ENCODE measurements at places on chromosomes 16 and 17.

DNA sequence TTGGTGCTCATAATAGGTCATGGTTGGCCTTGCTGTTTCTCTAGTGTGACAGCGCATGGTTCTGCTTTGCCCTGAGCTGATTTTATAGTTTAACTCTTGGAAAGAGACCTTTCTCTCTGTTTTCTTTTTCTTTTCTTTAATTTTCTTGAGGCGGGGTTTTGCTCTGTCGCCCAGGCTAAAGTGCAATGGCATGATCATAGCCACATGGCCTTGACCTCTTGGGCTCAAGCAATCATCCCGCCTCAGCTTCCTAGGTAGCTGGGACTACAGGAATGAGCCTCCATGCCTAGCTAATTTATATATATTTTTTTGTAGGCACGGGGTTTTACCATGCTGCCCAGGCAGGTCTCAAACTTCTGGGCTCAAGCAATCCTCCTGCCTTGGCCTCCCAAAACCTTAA is 80.4 kb upstream of the DNAJA2 start:
- DNase-seq, result no peak

DNA sequence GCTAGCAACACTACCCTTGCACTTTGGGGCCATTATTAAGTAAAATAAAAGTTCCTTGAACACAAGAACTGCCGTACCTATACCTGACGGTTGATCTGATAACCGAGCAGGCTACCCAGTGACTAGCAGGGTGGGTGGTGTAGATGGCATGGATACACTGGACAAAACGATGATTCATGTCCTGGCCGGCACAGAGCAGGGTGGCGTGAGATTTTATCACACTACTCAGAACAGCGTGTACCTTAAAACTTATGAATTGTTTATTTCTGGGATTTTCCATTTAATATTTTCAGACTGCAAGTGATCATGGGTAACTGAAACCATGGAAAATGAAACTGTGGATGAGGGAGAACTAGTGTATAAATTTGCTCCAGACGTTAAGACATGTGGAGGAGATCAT is 41.0 kb upstream of the MSI2 start:
- DNase-seq, result peak; percentile 30

DNA sequence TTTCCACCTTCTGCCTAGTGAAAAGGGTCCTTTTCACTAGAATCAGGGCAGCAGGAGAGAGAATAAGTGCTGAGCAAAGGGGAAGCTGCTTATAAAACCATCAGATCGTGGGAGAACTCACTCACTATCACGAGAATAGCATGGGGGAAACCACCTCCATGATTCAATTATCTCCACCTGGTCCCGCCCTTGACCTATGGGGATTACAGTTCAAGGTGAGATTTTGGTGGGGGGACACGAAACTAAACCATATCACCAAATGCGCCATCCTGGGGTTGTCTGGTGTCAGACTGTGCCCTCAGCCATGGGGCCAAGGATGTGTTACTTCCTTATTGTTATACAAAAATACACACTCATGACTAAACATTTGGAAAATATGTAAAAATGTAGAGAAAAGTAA is 10.4 kb upstream of the KATNB1 start:
- DNase-seq, result no peak

DNA sequence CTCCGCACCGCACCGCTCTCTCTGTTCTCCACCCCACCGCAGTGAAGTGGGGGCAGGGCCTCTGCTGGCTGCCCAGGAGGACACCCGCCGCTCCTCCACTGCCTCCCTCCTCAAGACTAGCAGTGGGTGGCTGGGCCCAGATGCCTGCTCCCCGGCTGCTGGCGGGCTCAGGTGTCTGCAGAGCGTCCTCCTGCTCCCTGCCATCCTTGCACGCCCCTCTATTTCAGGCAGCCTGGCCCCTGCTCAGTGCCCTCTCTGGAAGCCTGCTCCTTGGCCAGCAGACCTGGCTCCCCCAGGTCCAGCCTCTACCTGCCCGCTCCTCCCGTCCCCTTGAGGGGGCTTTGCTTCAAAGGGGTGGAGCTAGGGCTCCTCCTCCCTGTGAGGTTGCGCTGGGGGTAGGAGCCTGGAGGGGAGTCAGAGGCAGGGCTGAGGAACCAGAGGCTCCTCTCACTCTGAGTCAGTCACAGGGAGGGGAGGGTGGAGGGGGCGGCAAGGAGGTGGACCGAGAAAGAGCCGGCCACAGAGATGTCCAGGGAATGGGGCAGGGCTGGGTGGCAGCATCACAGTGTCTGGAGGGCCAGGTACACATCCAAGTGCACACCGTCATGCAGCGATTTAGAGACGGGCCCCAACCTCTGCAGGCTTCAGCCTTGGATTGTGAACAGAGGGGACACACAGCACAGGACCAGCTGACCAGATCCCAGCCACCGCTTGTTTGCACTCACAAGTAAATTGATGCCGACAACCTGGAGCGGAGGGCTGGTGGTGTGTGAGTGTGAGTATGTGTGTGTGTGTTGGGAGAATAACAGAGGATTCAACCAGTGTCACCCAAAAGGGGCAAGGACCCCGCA is 9.8 kb upstream of the TMEM92 start:
- DNase-seq, result no peak

DNA sequence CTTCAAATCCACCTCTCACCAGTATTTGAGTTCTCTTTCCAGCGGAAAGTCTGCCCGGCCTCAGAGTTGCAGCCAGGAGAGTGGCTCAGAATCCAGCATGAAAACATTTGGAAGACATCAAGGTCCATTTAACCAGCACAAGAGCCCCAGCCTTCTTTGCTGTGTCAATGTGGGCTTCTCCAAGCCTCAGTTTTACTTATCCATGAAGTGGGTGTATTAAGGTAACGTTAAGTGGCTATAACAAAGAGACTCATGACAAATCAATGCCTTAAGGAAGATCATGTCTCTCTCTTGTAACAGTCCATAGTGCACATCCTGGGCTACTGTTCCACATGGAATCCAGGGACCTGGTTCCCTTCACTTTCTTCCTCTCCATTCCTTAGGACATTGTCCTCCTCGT is 959 bp upstream of the SPPL2C start:
- DNase-seq, result no peak

GRCh38 chr16:4093495-4094126 is 22.6 kb downstream of the ADCY9 start:
- DNase-seq, result no peak

DNA sequence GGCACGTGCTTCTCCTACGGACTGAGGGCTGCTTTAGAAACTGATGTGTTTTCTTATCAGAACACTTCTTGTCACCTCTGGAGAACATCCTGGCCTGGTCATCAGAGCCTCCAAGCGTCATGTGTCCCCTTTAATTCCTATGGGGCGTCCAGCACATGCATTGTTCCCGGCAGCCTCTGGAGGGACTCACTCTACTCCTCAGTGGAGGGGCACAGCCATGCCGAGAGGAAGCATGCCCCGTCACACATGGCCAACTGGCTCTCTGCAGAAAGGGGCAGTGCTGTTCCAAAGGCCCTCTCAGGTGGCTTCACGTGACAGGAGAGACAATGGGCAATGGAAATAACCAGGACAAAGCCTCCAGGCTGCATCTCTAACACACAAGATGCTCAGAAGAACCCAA is 31.8 kb downstream of the CDRT15L2 start:
- DNase-seq, result no peak

GRCh38 chr16:49431591-49432290 is 58.1 kb downstream of the C16orf78 start:
- DNase-seq, result no peak

DNA sequence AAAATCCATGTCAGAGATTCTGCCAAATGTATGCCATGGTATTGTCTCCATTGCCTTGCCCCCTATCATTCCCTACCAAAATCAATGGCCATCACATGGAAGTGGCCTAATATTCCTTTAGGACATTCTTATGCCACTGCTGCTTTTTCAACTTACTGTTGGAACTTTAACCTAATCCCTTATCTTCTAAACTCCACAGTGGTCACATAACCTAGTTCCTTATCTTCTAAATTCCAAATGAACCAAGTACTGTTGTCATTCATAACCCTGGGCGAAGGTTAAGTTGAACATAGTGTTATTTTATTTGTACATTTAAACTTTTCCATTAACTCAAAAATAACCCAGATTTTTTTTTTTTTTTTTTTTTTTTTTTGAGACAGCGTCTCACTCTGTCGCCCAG is 3.6 kb downstream of the HSF5 start:
- DNase-seq, result no peak

DNA sequence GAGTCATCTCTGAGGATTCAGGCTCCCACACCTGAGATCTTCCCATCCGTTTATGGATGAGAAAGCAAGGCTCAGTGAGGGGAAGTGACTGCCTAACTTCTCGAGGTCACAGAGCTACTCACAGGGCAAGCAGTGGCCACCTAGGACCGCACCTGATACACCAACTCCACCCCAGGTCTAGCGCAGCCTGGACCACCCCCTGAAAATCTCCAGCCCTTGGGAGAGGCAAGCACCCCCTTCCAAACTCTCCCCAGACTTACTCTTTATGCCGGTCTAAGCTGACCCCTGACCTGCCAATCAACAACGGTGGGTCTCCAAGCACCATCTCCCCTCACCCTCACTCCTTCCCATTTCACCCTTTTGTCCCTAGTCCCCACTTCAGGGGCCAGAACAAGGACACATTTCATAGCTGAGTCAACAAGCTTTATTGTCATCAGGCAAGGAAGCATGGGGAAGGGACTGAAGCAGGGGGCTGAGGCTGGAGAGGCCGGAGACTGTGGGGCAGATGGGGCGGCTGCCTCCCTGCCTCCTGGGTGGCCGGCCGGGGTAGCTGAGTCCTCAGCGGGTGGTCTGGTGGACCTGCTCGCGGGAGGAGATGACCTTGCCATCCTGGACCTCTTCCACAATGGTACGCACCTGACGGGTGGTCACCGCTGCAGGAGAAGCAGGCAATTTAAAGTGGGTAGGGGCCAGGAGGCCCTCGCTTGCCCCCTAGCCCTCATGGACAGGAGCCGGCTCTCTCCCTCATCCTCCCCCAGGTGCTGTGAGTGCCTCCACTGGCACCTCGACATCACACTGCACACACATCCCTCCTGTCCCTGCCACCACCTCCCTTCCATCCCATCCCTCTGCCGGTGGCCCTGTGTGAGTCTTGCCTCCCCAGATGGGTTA is 5.1 kb downstream of the KRT17 start:
- DNase-seq, result no peak

GRCh38 chr16:15879255-15879811 is 9.1 kb downstream of the CEP20 start:
- no peak for DNase-seq

GRCh38 chr16:85296859-85297660 is 184.8 kb upstream of the CIBAR2 start:
- DNase-seq, result no peak

DNA sequence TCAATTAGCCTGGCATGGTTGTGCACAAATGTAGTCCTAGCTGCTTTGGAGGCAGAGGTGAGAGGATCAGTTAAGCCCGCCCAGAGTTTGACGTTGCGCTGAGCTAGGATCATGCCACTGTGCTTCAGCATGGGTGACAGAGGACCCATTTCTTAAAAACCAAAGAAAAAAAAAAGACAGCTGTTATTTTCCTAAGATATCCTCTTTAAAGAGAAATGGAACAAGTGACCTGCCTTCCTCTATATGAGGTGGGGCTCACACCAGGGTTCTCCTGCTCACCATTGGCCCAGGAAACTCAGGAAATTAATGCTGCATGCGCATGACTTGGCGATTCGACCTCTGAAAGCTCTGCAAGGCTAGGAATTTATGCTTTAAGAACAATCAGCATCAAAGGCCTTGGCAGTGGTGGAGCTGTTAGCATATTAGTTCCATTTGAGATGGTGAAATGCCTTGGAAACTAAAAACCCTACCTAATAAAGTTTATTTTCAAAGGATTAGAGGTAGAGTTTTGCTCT is 108.3 kb downstream of the RBFOX1 start:
- no peak for DNase-seq

GRCh38 chr16:4324492-4325252 is 8.8 kb downstream of the GLIS2 start:
- no peak for DNase-seq

DNA sequence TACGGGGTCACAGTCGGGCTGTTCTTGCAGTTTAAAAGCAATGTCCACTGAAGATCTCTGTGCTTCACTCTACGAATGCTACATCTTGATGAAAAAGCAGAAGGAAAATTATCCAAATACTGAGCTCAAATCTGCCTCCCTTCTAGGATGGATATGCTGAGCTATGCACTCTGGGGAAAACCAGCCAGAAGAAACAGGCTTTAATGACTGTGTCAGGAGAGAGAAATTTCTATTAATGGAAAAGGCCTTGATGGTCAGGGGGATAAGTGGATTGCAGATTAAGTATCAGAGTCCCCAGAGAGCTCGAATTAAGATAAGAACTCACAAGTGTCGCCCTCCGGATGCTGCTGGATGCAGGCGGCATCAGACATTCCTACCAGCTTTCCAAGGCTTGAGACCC is 39.6 kb upstream of the RCVRN start:
- DNase-seq, result no peak

- DNase-seq, result no peak
Measured at GRCh38 chr16:15523939-15524338, 89.6 kb downstream of the BMERB1 start.

DNA sequence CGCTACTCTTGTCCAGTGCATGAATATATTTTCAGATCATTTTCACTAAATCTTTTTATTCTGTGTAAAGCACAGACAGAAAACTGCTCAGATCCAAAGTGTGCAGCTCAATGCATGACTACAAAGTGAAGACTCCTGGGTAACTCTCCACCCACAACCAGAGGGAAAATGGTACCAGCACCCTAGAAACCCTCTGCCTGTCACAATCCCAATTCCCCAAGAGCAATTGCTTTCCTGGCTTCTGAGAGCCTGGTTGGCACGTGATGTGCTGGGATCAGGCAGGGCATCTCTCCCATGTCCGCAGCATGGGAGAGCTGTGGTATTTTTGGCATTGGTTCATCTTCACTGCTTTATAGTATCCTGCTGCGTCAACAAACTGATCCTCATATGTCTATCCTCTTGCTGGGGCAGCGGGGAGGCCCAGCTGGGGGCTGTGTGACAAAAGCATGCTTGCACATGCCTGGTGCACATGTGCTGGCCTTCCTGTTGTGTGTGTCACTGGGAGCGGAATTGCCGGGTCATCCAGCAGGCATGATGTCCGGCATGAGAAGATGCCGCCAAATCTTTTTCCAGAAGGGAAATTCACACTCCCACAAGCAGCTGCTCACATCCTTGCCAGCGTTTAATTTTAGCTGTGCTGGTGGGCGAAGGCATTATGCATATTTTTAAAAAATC is 278.9 kb upstream of the FOXF1 start:
- DNase-seq, result no peak

GRCh38 chr16:65771707-65772106 is 594.8 kb upstream of the CDH5 start:
- no peak for DNase-seq

GRCh38 chr16:80480664-80481063 is 60.1 kb upstream of the DYNLRB2 start:
- DNase-seq, result no peak

GRCh38 chr16:65070831-65071432 is 50.9 kb downstream of the CDH11 start:
- peak; percentile 72 for DNase-seq

GRCh38 chr16:12539185-12539929 is 264.3 kb downstream of the CPPED1 start:
- no peak for DNase-seq

DNA sequence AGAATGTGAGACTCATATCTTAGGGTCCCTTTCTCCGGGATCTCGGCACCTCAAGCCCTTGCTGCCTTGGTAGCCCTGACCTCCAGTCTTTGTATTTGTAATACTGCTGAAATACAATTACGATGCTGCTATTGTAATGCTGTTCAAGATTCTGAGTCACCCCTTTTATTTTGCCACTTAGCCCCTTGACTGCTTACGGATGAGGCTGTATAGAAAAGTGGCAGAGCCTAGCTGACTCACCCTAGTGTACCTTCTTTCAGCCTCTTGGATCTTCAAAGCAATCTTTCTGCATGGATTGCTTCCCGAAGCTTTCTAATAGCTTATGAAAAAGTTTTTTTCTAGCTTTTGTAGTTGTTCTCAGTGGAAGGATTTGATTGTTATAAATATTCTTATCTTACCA is 187.9 kb downstream of the KCNJ2 start:
- DNase-seq, result no peak
